ENCODE measurements at places on chromosomes 16 and 17.
A peak's percentile ranks its signal among the peaks of the same experiment; 100 is the strongest.

GRCh38 chr17:61029181-61029580 lies 351.5 kb downstream of the BCAS3 start:
- DNase-seq = no peak

DNA sequence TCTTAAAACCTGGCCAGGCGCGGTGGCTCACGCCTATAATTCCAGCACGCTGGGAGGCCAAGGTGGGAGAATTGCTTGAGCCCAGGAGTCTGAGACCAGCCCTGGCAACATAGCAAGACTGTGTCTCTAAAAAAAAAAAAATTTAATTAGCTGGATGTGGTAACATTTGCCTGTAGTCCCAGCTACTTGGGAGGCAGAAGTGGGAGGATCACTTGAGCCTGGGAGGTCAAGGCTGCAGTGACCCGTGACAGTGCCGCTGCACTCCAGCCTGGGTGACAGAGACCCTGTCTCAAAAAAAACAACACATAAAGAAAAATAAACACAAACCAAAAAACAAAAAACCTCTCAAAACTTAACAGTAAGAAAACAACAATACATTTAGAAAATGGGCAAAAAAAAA lies 106.3 kb downstream of the SMG6 start:
- DNase-seq = no peak

- no peak for DNase-seq
These were observed 50.5 kb upstream of the ZNF750 start for GRCh38 chr17:82890339-82890730.

- no peak for DNase-seq
These were observed 18.7 kb downstream of the KRT9 start for GRCh38 chr17:41553176-41553575.

DNA sequence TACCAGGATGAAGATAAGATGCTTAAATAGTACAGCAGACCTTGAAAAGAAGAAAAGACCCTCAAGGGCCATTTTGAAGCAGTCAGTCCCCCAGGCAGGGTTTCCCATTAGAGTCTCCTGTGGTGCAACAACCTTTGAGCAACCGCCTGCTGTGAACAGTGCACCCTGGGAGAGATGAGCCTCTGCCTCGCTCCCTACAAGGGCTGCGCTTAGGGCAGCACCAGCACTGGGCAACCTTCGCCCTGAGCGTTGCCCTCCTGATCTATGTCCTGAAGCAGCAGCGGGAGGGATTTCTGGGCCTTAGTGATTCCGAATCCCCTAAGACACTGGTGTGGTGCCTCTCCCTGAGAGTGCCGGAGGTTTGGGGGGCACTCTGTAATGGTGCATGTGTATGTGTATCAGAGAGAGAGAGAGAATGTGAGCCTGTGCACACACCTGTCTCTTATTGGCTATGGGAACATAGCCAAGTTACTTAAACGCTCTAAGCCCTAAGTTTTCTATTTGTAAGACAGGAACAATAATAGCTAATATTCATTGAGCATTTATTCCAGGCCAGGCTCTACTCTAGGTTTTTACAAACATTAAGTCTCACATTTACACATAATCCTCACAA lies 25.2 kb upstream of the ABCC12 start:
- DNase-seq = no peak

GRCh38 chr17:57582881-57583756 lies 162.0 kb downstream of the CCDC182 start:
- no peak for DNase-seq

DNA sequence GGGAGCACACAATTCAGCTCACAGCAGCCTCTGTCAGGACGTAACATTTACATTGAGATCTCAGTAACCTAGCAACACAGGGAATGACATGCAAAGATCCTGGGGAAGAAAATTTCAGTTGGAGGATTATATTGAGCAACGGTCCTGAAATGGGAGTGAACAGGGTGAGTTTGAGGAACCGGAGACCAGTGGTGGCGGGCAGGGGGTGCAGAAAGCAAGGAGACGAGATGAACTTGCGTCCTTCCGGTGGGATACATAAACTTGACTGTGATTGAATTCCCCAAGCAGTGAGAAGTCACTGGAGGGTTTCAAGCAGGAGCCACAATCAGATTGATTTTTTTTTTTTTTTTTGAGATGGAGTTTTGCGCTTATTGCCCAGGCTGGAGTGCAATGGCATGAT lies 51.5 kb downstream of the SHISA6 start:
- DNase-seq = no peak

DNA sequence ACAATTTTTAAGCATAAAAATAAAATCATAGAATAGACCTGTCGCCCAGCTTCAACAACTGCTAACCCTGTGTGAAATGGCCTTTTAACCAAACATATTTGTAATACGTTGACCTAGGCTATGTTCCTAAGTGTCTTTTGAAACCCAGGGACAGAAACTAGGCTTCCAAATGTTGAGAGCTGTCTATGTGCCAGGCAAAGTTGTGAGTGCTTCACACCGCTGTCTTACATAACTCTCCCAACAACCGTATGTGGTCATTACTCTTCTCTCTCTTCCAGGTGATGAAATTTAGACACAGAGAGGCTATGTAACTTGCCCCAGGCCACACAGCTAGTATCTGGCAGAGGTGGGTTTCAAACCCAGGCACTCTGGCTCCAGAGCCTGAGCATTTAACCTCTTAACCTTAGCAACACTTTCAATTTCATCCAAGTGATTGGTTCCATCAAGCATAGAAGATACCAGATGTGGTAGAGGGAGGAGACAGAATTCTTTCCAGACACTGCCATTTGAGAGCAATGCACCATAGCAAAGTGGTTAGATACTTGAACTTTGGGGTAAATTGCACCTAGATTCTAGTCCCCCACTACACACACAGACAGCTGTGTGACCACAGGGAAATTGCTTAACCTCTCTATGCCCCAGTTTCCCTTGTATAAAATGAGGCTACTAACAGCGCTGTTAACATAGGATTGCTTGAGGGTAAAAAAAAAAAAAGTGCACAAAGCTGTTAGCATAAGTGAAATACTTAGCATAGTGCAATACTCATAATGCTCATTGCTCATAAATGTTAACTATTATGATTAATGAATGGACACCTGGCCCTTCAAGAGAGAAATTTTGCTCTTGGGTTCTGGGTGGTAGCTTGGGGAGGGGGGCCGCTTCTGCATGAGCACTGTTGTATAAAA lies 160.6 kb downstream of the IRX3 start:
- DNase-seq = no peak

DNA sequence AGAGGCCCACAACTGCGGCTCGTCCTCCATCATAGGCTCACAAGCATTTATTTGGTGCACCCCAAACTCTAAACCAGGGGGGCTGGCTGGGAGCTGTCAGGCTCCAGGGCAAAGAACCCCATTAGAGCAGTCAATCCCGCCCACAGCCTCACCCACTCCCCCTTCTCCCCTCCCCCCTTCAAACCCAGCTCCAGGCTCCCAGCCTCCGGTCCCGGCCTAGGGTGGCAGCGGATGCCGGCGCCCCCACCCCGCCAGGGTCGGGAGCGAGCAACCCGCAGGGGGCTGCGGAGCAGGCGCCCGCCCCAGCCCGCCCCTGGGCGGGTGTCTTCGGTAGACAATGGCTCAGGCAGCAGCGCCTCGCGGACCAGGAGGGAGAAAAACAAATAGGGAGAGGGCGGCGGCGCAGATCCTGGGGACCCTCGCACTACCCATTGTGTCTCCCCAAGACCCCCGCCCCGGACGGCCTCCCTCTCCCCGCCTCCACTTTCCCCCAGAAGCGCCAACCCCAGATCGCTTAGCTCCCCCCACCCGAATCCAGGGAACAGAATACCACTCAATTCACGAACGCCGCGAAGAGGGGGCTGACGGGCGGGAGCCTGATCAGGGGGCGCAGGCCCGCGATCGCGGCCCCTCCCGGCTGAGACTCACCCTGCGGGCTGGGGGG lies 572 bp downstream of the FAM171A2 start:
- peak; percentile 52 for DNase-seq
